ENCODE measurements at places on chromosomes 7 and 10.

- no peak for ATAC-seq
Measured at GRCh38 chr10:11510736-11511135, 100.7 kb downstream of the USP6NL start.

DNA sequence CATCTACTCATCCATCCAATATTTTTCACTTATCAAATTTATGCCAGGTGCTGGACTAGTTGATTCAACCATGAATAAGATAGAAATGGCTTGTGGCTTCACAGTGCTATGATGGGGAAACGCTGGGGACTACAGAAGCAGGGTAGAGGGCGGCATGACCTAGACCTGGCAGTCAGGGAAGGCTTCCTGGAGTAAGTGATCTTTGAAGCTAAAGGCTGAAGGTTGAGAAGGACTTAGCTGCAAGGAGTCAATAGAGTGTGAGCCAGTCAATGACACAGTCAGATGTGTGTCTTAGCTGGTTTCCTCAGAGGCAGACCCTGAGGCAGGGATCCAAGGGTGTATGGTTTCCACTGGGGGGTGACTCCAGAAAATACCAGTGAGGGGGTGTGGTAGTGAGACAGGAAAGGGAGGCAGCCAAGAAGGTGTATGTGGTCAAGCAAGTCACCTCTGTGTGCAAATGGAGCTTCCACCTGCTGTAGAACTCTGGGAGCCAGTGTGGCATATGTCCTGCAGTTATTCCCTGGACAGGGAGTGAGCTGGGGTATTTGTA is 10.3 kb downstream of the PRF1 start:
- no peak for ATAC-seq

DNA sequence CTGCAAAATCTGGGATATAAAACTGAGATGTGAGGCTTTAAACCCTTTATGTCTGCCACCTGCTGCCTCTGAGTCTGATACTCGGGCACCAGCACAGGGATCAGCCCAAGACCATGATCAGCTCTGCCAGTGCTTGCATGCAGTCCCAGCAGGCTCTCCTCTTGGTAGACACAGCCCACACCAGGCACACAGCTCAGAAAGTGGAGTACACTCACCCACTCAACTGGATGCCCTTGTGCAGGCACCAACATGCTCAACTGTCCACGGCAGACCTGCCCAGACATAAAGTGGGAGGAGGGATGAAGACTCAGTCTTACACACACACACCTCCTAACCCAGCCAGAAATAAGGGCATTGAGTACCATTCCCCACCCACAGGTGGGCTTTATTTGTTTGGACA is 18.2 kb upstream of the MYH16 start:
- no peak for ATAC-seq

- ATAC-seq: no peak
Measured at GRCh38 chr7:154304740-154305700, 252.8 kb downstream of the DPP6 start.

DNA sequence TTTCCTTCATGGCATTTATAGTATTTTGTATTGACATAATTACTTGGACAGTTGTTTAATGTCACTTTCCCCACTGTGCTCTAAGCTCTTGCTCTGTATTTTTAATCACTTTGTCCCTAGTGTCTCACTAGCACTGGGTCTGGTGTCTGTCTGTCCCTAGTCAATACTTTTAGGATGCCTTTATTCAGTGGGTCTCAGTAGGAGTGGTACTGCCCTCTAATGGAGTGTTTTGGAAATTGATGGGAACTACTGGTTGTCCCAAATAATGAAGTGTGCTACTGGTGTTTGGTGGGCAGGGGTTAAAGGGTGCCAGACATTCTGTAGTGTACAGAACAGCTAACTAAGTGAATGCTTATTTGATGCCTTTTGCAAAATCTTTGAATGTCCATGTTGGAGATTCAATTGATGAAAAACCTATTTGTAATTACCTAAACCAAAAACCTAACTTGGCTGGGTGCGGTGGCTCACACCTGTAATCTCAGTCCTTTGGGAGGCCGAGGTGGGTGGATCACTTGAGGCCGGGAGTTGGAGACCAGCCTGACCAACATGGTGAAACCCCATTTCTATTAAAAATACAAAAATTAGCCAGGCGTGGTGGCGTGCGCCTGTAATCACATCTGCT is 33.3 kb downstream of the CDK14 start:
- ATAC-seq: no peak

GRCh38 chr10:76197293-76197692 is 765.9 kb downstream of the LRMDA start:
- no peak for ATAC-seq

DNA sequence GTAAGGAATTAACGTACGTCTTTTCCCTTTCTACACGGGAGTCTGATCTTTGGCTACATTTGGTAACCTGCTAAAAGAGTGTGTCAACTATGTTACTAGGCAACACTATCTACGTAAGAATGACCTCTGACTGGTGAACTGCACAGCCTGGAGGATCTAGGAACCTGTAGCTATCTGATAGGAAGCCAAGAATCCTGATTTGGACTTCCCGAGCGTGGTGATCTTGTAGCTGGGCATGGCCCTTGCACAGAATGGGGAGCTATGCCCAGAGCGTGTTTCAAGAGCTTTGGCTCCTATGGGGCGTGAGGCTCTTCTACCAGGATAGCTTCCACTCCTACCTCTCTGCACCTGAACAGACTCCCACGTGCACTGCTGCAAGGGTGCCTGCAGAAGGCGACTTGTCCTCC is 157.5 kb downstream of the TAX1BP1 start:
- no peak for ATAC-seq

- peak; percentile 10 for ATAC-seq
Measured at GRCh38 chr10:75407713-75408508, 6.3 kb upstream of the ZNF503 start.

DNA sequence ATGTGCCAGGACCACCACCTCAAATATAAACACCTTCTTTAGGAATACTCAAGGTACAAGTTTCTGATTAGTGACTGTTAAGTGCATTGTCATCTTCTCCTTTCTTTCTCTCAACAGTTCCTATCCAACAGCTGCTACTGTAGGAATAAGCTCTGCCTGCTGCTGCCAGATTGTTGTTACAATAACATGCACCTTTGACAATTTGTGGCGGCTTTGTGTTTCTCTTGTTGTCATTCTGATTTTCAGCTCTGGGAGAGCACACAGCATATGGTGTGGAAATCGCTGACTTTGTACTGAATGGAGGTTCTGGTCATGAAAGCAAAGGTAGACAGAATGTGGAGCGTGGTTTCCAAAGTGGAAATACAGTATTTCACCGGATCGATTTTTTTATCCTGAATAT is 182.8 kb downstream of the SEC23IP start:
- ATAC-seq: no peak

DNA sequence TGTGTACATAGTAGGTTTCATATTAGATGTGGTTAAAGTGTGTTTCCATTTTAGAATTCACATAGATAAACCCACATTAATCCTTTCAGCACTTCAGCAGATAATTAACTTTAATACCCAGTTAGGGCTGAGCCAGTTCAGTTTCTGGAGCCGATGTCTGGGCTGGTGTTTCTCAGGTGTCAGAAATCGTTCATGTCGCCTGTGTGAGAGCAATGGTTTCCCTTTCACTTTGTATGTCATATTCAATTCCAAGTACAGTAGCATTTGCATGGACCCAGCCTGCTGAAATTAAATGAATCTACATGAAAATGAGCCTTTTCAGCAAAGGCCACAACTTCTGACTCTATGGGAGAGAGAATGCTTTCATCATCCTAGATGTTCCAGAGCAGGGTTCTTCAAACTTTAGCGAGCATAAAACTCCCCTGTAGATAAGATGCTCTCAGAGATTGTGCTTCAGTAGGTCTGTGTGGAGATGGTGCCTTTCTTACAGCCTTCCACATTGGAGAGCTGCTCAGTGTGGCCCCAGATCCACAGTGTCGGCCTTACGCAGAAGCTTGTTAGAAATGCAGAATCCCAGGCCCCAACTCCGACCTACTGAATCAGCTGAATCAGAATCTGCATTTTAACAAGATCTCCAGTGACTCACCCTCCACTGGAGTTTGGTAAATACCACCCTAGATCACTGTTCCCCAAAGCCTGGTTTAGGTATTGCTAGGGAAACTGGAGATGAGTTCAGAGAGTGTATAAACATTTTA is 19.6 kb downstream of the WIPF3 start:
- ATAC-seq: no peak

DNA sequence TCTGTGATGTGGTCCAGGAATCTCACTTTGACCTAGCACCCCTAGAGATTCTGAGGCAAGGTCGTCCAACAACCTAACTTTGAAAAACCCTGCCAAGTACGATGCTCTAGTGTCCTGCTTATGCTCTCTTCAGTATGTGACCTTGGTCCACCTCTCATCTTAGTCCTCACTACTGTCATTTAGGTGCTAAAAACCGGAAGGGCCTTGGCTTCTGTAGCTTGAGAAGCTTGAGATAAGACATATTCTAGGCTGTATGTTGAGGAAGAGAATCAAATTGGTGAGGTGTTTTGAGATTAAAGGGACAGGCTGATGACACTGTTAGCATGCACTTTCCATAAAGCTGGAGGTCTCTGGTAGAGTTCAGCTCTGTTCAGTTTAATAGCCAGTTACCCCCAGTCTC is 57.0 kb upstream of the MTPN start:
- ATAC-seq: no peak

- ATAC-seq: no peak
Measured at GRCh38 chr10:128499956-128500355, 373.7 kb upstream of the MKI67 start.

DNA sequence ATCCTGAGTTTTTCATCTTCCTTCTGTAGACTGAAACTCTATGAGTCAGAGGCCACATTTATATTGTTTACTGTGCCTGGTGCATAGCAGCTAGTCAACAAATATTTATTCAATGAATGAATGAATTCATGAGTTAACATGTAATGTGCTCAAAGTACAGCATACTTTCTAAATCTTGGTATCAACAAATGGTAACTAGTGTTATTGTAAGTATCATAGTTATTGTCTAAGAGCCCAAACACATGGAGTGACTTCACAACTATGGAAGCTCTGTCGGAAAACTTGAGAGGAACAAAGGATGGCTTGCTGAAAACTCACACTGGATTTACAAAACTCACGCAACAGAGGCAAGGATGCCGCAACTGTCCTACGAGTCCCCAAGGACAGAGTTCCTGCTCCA is 35.9 kb downstream of the DENND2A start:
- no peak for ATAC-seq

- peak; percentile 79 for ATAC-seq
Measured at GRCh38 chr7:35624299-35625186, 70.4 kb downstream of the HERPUD2 start.

DNA sequence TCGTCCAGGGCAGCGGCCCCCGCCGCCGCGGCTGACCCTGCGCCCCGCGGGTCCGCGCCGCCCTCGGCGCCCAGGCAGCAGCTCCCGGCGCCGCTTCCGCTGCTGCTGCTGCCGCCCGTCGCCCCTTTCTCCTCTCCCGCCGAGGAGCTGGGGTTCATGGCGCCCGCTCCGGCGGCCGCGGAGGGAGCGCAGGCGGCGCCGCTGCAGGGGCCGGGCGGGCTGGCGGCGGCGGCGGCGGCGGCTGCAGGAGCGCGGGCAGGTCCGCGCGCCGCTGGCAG is 286 bp downstream of the DGKI start:
- no peak for ATAC-seq

GRCh38 chr10:119023553-119023868 is 6.0 kb upstream of the NANOS1 start:
- no peak for ATAC-seq

DNA sequence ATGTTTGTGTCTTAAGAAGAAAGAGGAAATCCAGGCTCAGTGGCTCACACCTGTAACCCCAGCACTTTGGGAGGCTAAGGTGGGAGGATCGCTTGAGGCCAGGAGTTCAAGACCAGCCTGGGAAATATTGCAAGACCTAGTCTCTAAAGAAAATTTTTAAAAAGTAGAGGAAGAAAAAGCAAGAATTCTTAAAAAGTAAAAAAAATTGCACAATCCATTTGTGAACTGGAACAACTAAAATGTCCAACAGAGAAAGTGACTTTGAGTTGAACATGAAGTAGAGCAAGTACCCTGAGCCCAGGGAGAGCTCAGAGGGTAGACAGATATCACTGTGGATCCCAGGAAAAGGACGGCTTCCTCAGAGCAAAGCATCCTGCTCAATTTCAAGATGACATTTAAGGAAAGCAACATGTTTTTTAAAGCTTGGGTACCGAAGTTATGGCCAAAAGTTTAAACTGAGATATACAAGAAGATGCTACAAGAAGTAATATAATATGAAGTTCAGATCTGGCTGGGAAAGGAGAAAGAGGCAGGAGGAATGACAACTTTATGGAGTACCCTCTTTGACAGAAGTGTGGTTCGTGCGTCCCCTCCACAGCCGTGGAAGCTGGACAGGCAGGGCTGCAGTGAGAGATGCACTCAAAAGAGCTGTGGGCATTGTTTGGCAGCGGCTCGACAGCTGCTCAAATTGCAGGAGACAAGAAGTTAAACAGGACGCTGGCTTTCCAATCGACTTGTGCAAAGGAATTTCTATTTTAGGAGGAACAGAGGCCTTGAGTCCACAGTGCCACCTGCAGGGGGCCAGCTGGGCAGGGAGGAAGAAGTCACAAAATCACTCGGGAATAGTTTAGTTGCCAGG is 201.3 kb downstream of the JCAD start:
- peak; percentile 80 for ATAC-seq

DNA sequence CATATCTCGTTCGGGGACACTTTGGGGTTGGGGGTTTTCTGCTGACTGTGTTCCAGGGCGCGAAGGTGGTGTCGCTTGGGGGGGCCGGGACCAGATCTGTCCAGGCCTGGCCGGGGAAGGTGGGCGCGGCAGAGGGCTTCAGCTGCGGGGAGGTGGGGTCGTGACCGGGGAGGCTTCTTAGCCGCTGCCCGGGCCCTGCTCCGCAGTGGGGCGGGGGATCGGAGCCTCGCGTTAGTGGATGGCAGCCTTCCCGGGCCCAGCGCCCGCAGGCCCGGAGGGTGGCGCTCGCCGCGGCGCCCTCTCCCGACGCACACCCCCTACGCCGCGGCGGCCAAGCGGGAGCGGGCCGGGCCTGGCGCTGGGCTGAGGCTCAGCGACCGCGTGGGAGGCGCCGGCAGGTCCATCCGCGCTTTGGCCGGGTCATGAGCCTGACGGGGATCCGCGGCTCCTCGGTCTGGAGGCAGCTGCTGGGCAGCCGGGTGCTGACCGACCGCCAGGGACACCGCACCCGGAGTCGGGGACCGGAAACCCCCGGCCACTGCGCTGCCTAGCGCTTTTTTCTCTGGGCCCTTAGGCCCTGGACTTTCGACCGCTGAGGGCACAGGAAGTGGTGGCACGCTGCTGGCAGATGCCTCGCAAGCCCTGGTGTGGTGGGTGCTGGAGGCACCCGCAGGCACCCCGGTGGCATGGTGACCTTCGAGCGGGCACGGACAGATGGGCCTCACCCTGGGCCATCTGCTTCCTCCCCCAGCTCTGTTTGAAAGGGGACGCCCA is 1.2 kb downstream of the AGAP3 start:
- ATAC-seq: peak; percentile 35

- ATAC-seq: peak; percentile 46
Measured at GRCh38 chr10:99232360-99232999, 3.2 kb downstream of the HPSE2 start.

DNA sequence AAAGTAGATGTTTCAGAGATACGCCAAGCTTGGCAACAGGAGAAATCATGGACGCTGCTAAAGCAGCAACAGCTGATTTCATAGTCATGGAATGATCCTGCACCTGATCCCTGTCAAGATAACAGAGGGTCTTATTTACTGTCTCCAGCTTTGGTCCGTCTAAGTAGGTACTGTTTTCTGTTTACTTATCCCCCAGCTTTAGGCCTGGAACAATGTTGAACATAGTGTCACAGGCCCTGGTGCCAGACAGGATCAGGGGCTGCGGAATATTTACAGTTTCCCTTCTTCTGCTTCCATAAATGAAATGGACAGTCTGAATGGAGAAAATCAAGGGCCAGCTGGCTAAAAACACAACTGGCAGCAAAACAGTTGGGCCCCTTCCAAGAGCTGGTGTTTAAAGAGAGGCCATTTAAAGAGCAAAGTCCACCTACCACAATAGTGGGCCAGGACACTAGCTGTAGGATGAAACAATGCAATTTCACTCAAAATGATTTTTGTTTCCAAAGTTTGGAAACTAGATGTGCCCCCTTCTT is 2.9 kb downstream of the GPR37 start:
- ATAC-seq: no peak
